ENCODE measurements at places on chromosomes 12 and 14.
A peak's percentile ranks its signal among the peaks of the same experiment; 100 is the strongest.

DNA sequence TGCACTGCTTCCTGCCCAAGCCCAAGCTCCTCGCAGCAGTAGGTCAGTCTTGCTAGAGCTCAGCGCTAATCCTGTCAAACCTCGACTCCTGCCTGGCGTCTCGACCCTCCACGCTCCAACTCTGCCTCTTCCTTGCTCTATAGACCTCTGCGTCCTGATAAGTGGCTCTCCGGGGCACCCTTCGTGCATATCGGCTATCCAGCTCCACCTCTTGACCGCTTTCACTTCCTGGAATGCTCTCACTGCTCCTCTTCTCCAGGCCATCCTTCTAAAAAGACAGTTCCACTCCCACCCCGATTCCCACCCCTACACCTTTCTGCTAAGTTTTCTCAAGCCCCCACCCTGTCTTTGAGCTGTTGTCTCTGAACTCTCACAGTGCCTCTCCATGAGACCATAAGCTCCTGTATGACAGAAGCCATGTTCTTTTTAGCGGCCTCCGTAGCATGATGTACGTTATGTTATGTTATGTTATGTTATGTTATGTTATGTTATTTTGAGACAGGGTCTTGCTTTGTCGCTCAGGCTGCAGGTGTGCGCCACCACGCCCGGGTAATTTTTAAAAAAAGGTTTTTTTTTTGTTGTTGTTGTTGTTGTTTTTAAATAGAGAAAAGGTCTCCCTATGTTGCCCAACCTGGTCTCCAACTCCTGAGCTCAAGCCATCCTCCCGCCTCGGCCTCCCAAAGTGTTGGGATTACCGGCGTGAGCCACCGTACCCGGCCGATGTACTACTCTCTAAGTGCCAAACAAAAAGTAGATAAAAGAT, 601 bp downstream of the COX14 start:
- DNase-seq: no peak

DNA sequence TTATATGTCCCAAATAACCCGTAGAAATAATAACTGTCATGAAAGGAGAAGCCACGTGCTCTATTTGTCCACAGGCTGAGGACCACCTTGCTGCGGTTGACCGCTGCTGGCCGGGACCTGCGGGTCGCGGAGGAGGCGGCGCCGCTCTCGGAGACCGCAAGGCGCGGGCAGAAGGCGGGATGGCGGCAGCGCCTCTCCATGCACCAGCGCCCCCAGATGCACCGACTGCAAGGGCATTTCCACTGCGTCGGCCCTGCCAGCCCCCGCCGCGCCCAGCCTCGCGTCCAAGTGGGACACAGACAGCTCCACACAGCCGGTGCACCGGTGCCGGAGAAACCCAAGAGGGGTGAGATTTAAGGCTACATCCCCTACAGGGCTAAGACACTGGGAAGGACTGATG, 21.0 kb downstream of the RPGRIP1 start:
- DNase-seq: no peak

GRCh38 chr12:67589078-67589477, 59.5 kb upstream of the DYRK2 start:
- no peak for DNase-seq

GRCh38 chr14:33561488-33562175, 389.2 kb downstream of the EGLN3 start:
- peak; percentile 68 for DNase-seq

DNA sequence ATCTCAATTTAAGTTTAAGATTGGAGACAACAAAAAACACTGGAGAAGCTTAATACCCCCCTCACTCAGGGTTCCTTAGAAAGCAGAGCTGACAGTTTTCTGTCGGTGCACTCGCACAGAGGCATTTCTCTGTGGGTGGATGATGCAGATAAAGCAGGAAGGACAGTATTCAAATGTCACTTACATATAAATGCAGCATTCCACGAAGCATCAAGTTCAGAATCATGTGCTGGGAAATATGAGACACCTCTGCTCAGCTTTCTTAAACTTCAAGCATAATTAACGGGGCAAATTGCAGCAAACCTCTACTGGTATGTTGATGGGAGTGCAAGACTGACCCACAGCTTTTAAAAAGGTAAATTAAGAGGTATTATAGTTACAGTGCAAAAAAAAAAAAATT, 68.7 kb downstream of the DICER1 start:
- DNase-seq: no peak

GRCh38 chr12:111304642-111305071, 64.2 kb downstream of the PHETA1 start:
- DNase-seq: no peak

- DNase-seq: no peak
Measured at GRCh38 chr12:20950248-20950647, 139.7 kb downstream of the SLCO1B3 start.

GRCh38 chr14:27721760-27722159, 1044.8 kb upstream of the FOXG1 start:
- no peak for DNase-seq
